HuH-7.5 (cell line): ENCODE measurements at places on chromosomes 4 and X.

- DNase-seq: no peak
Observed at GRCh38 chr4:137293281-137293680, 239.0 kb downstream of the PCDH18 start.

DNA sequence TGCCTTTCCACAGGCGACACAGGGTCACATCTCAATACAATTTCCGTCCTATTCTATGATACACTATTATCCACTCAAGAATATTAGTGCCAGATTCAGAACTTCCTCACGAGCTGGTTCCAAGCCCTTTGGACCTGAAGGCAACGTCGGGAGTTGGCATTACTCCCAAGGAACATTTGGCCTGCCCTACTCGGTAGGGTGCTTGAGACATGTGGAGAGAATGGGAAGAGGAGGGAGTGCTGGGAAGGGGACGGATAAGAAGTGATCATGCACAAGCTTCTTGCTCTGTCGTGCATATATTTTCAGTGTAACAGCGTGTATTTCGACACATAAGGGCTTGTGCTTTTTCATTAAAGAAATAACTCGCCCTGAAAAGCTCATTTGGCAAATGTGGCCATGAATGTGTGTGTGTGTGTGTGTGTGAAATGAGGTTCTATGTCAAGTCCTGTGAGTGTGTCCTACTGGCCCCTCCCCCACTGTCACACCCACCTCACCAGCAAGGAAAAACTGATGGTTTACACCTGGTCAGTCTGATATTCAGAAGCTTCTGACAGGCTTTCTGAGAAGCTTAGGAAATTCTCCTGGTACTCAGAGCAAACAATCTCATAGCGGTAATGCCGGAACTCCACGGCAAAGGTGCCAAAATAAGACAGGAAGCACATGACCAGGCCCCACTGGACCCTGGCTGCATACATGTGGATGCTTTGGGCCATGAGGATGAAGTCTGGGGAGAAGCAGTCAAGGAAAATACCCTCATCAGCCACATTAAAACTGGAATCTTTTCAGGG is 54.8 kb downstream of the ENOPH1 start:
- no peak for DNase-seq

DNA sequence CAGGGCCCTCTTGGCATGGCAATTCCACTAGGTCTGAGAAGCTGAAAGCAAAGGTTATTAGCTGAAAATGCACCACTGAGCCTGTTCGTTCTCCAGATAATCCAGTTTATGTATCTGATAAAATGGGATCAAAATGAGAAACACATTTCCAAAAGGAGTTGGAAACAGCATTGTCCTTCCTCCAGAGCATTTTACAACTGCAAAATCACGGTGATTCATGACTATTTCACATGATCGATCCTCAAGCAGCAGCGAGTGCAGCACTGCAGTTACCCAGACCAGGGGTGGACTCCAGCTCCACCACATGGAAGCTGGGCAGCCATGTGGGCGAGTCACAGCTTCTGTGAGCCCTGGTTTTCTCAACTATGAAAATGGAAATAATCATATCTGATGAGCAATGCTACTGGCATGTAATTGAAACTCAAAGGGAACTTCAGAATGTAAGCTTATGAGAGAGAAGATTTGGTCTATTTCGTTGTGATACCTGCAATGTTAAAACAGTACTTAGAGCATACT is 78.7 kb upstream of the MSX1 start:
- DNase-seq: no peak

DNA sequence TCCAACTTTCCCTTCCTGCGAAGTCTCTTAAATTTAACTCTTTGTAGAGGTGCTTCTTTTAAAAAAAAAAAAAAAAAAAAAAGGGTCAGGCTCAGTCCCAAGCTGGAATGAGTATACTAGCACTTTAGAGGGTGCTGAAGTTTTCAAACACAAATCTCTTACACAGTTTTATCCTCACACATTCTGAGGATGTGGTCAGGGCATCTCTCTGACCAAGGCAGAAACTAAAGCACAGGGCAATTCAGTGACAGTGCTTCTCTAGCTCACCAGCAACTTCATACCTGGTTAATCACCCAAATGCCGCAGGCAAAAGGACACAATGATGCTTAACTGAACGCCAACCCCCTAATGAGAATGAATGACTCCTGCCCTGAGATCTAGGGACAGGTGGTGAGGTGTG is 9.8 kb upstream of the PGM2 start:
- DNase-seq: no peak

- no peak for DNase-seq
Observed at GRCh38 chr4:11814758-11815157, 386.1 kb upstream of the HS3ST1 start.

DNA sequence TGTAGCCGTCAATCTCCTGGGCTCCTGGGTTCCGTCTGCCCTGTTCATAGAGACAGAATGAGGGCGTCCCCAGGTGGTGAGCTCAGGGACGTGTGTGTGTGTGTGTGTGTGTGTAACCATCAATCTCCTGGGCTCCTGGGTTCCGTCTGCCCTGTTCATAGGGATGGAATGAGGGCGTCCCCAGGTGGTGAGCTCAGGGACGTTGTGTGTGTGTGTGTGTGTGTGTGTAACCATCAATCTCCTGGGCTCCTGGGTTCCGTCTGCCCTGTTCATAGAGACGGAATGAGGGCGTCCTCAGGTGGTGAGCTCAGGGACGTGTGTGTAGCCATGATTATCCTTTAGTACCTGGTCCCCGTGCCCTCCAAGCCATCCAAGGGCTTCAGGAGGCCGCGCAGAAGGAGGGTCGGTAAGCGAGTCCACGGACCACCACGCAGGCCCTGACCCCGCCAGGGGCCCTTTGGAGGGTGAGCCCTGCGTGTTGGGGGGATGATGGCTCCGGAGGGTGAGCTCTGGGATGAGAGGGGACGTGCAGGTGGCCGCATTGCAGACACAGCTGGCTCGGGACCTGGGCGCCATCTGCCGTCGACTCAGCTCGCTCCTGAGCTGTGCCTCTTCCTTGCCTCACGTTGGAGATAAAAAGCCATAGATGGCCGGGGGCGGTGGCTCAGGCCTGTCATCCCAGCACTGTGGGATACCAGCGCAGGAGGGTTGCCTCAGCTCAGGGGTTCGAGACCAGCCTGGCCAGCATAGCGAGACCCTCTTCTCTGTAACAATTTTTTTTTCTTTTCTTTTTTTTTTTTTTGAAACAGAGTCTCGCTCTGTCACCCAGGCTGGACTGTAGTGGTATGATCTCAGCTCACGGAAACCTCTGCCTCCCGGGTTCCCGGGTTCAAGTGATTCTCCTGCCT is 5.4 kb upstream of the GTPBP6 start:
- DNase-seq: no peak

DNA sequence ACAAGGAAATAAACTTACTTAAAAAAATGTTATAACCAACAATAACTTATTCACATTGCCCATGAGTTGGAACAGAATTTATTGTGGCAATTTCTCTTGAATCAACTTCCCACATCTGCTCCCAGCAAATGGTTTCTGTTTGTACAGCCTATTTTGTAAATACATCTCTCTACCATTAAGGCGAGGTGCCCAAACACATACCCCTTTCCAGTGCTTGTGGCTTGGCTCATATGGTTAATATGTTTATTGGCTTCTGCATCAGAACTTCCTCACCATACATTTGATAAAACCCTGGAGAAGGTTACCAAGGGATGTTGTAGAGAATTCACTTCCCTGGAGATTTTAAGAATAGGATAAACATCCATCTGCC is 207.1 kb downstream of the SOWAHB start:
- DNase-seq: no peak

DNA sequence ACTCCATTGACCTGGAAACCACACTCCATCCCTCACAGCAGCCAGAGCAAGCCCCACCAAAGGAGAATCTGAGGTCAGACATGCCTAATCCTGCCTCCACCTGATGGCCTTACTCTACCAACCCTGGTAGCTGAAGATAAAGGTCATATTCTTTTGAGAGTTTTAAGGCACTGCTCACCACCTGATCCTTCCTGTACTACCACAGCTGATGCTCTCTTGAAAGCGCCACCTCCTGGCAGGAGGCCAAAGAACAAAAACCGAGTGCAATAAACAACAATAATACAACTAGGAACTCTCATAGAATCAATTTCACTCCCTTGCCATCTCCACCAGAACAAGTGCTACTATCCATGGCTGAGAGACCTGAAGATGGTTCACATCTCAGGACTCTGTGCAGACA is 301.6 kb downstream of the NAF1 start:
- no peak for DNase-seq

GRCh38 chrX:22689290-22689689 is 310.5 kb upstream of the DDX53 start:
- DNase-seq: no peak

- no peak for DNase-seq
Observed at GRCh38 chrX:145727476-145727875, 90.2 kb upstream of the SLITRK2 start.

DNA sequence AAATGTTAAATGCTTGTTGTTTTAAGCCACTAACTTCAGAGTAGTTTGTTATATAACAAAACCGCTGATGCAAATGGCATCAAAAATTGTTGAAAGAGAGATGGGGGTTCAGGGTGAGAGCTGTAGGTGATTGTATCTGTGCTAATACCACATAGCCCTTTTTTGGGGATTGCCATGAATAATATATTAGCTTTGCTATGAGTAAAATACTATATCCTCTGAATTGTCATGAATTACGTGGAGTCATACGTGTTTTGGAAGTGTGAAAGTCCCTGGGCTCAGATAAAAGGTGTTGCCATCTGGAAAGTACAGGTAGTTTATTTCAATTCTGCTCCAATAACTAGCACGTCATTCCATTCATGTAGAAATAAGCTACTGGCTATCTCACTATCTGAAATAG is 30.6 kb downstream of the DYNLT3 start:
- no peak for DNase-seq

DNA sequence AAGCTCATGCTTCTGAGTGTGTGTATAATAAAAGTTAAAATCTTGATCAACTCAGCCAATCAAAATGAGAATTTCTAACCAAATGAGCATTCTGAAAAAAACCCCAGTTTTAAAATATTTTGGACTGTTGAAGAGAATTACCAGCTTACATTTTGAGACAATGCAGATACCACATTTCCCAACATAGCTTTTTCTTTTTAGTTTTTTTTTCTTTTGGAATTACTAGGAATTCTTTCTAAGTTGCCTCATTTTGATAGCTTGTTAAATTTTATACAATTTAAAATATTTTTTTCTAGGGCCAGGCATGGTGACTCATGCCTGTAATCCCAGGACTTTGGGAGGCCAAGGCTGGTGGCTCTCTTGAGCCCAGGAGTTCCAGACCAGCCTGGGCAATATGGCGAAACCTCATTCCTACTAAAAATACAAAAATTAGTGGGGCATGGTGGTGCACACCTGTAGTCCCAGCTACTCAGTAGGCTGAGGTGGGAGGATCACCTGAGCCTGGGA is 2.2 kb downstream of the RP2 start:
- DNase-seq: no peak

DNA sequence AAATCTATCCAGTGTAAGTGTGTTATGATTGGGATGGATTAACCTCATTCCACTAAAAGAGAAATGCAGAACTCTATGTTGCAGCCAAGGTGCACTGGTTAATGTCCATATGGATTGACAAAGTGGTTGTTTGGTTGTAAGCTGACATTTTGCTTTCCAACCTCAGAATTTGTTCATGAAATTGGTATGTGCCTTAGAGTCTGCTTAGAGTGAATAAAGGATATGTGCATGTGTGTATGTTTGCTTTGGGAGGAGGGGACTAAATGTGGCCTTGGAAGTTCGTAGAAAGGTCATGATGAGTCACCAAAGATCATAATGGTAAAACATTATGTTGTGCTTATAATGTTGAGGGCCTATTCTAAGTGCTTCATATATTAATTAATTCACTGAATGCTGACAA is 44.1 kb upstream of the MBNL3 start:
- DNase-seq: peak; percentile 6

- DNase-seq: no peak
Observed at GRCh38 chr4:2842687-2843262, 869 bp upstream of the ADD1 start.

- no peak for DNase-seq
Observed at GRCh38 chrX:154471839-154472684, 7.0 kb downstream of the LAGE3 start.

GRCh38 chr4:24517676-24518075 is 66.7 kb downstream of the DHX15 start:
- DNase-seq: no peak

- no peak for DNase-seq
Observed at GRCh38 chr4:80128941-80129340, 55.9 kb upstream of the ANTXR2 start.

DNA sequence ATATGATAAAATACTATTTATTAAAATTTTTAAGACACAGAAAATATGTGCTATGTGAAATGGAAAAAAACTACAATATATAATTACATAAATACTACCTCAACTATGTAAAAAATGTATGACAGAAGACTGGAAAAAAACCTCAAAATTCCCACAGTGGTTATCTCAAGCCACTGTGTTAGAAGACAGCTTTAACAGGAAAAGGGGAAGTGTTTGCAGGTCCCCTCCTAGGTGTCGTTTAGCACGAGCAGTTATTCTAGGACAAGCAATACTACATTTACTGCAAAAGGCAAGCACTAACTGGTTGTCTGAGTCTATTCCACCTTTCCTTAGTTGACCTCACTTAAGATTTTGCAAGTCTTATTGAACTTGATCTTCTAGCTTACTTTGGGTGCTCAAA is 44.9 kb upstream of the PHF8 start:
- DNase-seq: no peak

GRCh38 chr4:176193126-176193525 is 2.3 kb downstream of the SPATA4 start:
- no peak for DNase-seq

- peak; percentile 12 for DNase-seq
Observed at GRCh38 chr4:38759113-38759789, 23.5 kb downstream of the TLR10 start.

- no peak for DNase-seq
Observed at GRCh38 chr4:87326460-87326859, 3.8 kb upstream of the HSD17B13 start.

DNA sequence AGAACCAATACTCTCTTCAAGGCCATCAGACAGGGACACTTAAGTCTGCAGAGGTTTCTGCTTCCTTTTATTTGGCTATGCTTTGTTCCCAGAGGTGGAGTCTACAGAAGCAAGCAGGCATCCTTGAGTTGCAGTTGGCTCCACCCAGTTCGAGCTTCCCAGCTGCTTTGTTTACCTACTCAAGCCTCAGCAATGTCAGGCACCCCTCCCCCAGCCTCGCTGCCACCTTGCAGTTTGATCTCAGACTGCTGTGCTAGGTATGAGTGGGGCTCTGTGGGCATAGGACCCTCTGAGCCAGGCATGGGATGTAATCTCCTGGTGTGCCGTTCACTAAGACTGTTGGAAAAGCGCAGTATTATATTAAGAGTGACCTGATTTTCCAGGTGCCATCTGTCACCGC is 12.6 kb upstream of the UGT2B15 start:
- no peak for DNase-seq
